ENCODE measurements at places on chromosomes 12 and 14. TPM values are rescaled to one million over a fixed set of nuclear protein-coding genes. Genes with fewer than 3 reads are reported as not detected.

- no peaks in the 10 kb centered on the region for H3K4me1 ChIP-seq
- DNase-seq, result no peak
- no peaks in the 10 kb centered on the region for H3K36me3 ChIP-seq
- peaks cover 2% of the 10 kb centered on the region for H3K27me3 ChIP-seq
These were observed 536.8 kb upstream of the ATP2B1 start for GRCh38 chr12:90245391-90245790.

- peaks cover 3% of the 10 kb centered on the region for H3K27me3 ChIP-seq
- no peak for DNase-seq
- H3K4me1 ChIP-seq, result peaks cover 6% of the 10 kb centered on the region
- H3K36me3 ChIP-seq, result no peaks in the 10 kb centered on the region
- no peak overlapping the region for H3K4me3 ChIP-seq
- no peak overlapping the region for H3K27ac ChIP-seq
These were observed 220.0 kb upstream of the GRIP1 start for GRCh38 chr12:66898700-66899469.

- H3K36me3 ChIP-seq, result peaks cover 19% of the 10 kb centered on the region
- no peak for DNase-seq
- no peaks in the 10 kb centered on the region for H3K27me3 ChIP-seq
- H3K27ac ChIP-seq, result no peak overlapping the region
- no peak overlapping the region for H3K4me3 ChIP-seq
These were observed 34.4 kb upstream of the PSMA6 start for GRCh38 chr14:35257809-35258208.

DNA sequence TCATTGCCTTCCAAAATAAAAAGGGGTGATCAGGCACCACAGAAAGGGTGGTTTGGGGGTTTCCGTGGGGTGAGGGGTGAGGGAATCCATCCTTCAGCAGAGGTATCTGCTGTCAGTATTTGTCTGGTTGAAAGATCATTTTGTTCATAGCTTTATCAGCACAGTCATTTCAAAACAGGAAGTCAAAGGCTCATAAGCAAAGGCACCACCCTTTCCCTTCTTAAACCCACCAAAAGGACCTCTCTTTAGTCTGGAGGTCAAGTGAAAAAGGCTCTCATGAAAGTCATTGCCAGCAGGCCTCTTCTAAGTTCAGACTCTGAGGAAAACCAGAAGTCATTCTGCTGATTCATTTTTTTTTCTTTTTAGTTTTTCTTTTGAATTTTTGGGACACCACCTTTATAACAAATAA, 6.2 kb downstream of the CHST11 start:
- peak; percentile 58 for DNase-seq
- peaks cover 44% of the 10 kb centered on the region for H3K36me3 ChIP-seq
- H3K27me3 ChIP-seq, result no peaks in the 10 kb centered on the region
- peak overlapping the region; percentile 92 for H3K27ac ChIP-seq
- H3K4me3 ChIP-seq, result peak overlapping the region; percentile 74
- peaks cover 68% of the 10 kb centered on the region for H3K4me1 ChIP-seq

DNA sequence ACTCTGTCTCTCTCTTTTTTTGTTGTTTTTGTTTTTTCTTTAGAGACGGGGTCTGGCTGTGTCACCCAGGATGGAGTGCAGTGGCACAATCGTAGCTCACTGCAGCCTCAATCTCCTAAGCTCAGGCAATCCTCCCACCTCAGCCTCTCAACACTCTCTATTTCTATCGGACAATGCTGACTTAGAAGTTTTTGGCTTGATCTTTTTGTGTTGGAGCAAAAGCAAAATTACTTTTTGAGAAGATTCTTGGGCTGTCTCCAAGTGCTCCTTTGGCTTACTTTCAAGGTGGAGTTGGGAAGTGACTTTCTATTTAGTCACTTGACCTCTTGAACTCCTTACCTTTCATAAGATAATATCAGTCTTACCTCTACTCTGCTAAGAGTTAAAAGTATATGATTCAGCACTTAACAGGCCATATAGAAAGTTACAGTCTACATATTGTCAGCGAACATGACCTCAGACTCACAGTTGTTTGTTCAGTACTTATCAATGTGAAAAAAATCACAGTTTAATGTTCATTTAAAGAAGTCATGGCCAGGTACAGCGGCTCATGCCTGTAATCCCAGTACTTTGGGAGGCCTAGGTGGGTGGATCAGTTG, 15.4 kb upstream of the MIA2 start:
- H3K36me3 ChIP-seq, result peaks cover 2% of the 10 kb centered on the region
- no peaks in the 10 kb centered on the region for H3K27me3 ChIP-seq
- no peak for DNase-seq
- H3K4me1 ChIP-seq, result peaks cover 17% of the 10 kb centered on the region
- no peak overlapping the region for H3K27ac ChIP-seq

DNA sequence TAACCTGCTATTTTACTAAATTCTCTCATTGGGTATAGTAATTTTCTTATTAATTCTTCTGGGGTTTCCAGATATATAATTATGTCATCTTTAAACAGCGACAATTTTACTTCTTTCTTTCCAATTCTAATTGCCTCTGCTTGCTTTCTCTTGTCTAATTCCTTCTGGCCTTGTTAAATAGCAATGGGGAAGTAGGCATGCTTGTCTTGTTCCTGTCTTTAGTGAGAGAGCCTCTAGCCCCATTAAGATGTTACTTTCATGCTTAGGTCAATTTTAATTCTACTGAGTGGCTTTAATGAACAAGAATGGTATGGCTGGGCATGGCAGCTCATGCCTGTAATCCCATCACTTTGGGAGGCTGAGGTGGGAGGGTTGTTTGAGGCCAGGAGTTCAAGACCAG, 31.7 kb downstream of the LRTM2 start:
- no peak overlapping the region for H3K4me3 ChIP-seq
- no peak overlapping the region for H3K27ac ChIP-seq
- H3K4me1 ChIP-seq, result peaks cover 4% of the 10 kb centered on the region
- peaks cover 5% of the 10 kb centered on the region for H3K27me3 ChIP-seq
- H3K36me3 ChIP-seq, result no peaks in the 10 kb centered on the region

GRCh38 chr14:84435820-84436324, 1094.1 kb upstream of the FLRT2 start:
- H3K36me3 ChIP-seq, result no peaks in the 10 kb centered on the region
- no peaks in the 10 kb centered on the region for H3K4me1 ChIP-seq
- H3K27me3 ChIP-seq, result no peaks in the 10 kb centered on the region
- no peak for DNase-seq

DNA sequence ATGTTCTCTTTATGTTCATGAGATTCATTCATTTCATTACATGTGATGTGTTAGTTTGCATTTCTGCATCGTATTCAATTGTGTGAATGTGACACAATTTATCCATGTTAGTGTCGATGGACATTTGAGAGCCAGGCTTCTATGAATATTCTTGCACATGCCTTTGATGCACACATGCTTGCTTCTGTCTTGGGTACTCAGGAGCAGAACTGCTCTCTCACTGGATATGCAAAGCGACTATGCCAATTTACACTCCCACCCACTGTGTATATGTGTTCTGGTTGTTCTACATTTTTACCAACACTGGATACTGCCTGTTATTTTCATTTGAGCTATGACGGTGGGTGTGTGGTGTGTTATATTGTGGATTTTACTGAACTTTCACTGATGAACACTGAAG, 84.3 kb upstream of the GTF2A1 start:
- DNase-seq, result no peak
- H3K4me1 ChIP-seq, result peaks cover 10% of the 10 kb centered on the region
- H3K27me3 ChIP-seq, result peaks cover 2% of the 10 kb centered on the region
- H3K4me3 ChIP-seq, result no peak overlapping the region

DNA sequence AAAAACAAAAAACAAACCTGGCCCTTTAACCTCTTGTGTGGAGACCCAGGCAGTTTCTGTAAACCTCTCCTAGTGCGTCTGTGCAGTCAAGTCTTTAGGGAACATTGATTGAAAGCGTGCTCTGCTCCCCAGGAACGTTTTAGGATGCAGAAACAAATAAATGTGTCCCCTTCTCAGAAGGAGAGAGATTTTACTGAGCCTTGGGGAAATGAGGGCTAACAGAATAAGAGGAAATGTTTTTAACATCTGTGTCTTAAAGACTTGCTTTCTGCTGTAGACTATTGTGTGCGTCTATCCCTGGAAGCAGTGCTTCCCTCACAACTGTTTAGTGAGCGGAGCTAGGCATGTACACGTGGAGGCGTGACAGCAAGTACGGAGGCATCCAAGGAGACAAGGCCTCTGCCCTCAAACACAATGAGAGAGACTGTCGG, 54.3 kb downstream of the TECPR2 start:
- H3K36me3 ChIP-seq, result no peaks in the 10 kb centered on the region
- H3K27ac ChIP-seq, result no peak overlapping the region
- H3K4me3 ChIP-seq, result no peak overlapping the region

SERPINA9 gene
- not detected for total RNA-seq

CCDC91 gene
- total RNA-seq, result 13.7 TPM

MYO1A gene
- total RNA-seq, result 4.2 TPM

TMEM106C gene
- 168 TPM for total RNA-seq

LRFN5 gene
- total RNA-seq, result not detected

CREBL2 gene
- 22.3 TPM for total RNA-seq

WNT1 gene
- total RNA-seq, result 0.60 TPM

GALNT16 gene
- total RNA-seq, result not detected

GLS2 gene
- total RNA-seq, result 1.5 TPM

TBC1D30 gene
- 0.84 TPM for total RNA-seq

PIWIL1 gene
- not detected for total RNA-seq

All from activated T-helper 2 cell treated with anti-CD3 and anti-CD28 coated beads, Interferon-gamma antibody, Interleukin-2, Interleukin-4, amounts not matched to agents 10 μg/mL and 5 μg/mL and 100 μg/mL, durations not matched to agents 14 hours and 24 hours and 36 hours (primary cell).